Dorsolateral prefrontal cortex (tissue), 122 donors: ENCODE measurements at places on chromosomes 4 and X.

- no peak for DNase-seq
Measured at GRCh38 chr4:29081234-29081955, 1638.8 kb upstream of the PCDH7 start.

DNA sequence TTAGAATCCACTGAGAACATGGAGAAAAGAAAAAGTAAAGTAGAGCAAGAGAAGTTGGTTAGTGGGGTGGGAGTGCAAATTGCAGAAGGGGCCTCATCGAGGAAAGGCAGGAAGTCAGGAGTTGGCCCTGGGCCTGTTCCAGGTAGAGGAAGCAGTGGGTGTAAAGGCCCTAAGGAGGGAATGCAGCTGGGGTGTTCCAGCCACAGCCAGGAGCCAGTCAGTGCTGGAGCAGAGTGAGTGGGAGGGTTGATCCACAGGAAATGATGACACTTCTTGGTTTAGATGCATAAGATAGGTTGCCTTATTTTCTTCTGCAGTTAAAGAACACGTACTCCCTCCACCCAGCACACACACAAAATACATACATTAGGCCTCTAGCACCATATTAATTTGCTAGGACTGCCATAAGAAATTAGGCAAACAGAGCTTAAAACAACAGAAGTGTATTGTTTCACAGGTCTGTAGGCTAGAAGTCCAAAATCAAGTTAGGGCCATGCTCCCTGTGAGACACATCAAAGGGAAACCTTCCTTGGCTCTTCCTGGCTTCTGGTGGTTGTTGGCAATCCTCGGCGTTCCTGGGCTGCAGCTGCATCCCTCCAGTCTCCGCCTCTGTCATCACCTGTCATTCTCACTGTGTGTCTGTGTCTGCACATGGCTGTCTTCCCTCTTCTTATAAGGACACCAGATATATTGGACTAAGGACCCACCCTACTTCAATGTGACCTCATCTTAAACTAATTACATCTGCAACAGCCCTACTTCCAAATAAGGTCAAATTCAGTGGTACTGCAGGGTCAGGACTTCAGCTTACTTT, 205.9 kb downstream of the AASDH start:
- DNase-seq, result no peak

GRCh38 chr4:113743690-113744089, 17.8 kb downstream of the CAMK2D start:
- no peak for DNase-seq

DNA sequence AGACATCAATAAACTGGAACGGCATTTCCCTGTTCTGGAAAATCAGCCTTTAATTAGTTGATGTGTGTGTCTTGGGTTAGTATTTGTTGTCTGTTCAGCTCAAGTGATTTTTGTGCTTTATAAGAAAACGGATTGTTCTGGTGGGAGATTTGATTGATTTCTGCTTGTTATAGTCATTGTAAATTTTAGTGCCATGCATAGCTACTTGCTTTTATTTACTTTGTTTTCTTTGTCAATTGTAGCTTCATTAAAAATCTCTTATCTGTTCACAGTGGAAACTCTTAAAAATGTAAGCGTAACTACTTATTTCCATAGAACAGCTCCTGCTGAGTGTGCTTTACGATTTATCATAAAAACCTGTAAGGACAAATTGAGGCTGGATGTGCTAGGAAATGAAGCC, 253.2 kb downstream of the TENM3 start:
- no peak for DNase-seq

GRCh38 chr4:185202984-185203485, 765 bp downstream of the CFAP97 start:
- no peak for DNase-seq

DNA sequence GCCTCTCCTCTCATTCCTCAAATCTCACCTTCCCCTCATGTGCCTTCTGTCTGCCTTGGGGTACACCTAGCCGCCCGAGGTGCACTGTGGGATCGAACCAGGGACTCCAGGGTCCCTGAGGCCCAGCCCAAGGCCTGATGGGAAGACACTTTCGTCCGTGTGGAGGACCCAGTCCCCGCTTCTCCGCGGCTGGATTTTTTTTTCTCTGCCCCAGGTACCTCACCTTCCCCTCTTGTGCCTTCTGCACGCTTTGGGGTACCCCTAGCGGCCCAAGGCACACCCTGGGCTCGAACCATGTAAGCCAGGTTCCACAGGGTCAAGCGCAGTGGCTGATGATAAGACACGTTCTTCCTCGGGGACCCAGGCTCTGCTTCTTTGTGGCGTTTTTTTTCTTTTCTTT, 530.7 kb downstream of the CWH43 start:
- no peak for DNase-seq

- no peak for DNase-seq
Measured at GRCh38 chr4:116724249-116724648, 361.1 kb downstream of the TRAM1L1 start.

- no peak for DNase-seq
Measured at GRCh38 chrX:14591976-14592375, 62.6 kb downstream of the GLRA2 start.

- no peak for DNase-seq
Measured at GRCh38 chrX:91435395-91435794, 756 bp downstream of the PABPC5 start.
